ENCODE measurements at places on chromosomes 1 and 21.

DNA sequence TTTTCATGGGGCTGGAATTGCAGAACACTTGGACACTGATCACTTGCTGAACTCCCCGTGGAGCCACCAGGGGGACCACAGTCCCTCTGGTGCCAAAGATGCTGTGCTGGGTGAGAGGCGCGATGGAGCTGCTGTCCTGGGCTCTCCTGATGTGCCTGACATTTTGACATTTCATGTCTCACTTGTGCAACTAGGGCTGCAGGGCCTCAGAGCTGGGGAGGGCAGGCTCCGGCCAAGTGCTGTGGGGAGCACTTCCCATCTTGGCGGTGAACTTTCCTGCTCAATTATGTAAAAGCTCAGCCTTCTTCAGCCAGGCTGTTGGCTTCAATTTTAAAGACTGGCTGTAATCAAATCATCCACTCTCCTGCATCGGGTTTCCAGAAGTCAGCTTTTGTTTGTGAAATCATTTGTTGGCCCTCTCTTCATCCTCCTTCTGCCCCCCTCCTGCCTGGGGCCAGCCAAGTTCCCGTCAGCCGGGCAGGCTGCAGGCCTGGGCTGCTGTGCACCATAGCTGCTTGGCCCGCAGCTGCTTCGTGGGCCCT lies 36.8 kb downstream of the KCNAB2 start:
- peak; percentile 91 for DNase-seq

GRCh38 chr1:211705467-211706091 lies 30.2 kb upstream of the NEK2 start:
- DNase-seq, result peak; percentile 68

GRCh38 chr1:241012708-241013340 lies 344.2 kb downstream of the RGS7 start:
- no peak for DNase-seq

DNA sequence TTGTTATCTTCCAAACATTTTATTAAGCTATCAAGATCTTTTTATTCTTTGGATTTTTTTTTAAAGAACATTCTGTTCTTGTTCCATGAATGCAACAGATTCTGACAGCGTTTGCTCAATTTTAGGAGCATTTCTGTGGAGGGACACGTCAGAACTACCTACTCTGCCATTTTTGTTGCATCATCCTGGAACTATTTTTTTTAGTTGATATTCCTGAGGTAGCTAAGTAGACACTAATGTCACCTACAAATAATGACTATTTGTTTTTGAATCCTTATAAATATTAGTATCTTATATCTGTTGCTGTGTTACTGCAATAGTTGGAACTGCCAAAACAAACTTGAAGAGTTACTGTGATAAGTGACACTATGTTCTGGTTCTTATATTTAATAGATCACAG lies 57.2 kb downstream of the DNAI4 start:
- DNase-seq, result no peak

- no peak for DNase-seq
Measured at GRCh38 chr1:32239337-32239736, 7.7 kb upstream of the FAM167B start.

GRCh38 chr1:224168859-224169380 lies 14.1 kb upstream of the DEGS1 start:
- DNase-seq, result peak; percentile 87

DNA sequence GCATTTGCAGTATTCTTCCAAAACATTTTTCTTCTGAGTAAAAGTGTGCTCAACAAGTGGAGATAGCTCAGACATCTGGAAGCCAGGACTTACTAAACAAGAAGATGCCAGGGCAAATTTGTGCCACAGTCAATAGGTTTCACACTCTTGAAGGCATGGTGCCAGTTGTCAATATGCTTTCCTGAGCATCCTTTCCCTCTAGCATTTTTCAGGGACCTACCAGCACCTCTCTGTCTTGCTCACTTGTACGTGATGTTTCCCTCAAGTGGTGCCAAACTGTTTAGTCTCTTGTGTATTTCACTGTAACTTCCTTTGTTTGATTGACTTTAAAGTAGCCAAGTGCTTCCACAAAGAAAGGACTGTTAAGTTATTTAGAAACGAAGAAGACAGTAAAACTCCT lies 194.0 kb upstream of the SGIP1 start:
- peak; percentile 69 for DNase-seq

Data from muscle of leg (tissue), 16 donors.